ENCODE measurements at places on chromosomes 16 and 17.

- DNase-seq, result no peak
Measured at GRCh38 chr16:65991149-65991701, 375.3 kb upstream of the CDH5 start.

GRCh38 chr16:70565053-70565452 lies 41.4 kb downstream of the SF3B3 start:
- DNase-seq, result no peak

- peak; percentile 49 for DNase-seq
Measured at GRCh38 chr16:53892155-53892554, 188.2 kb downstream of the FTO start.

DNA sequence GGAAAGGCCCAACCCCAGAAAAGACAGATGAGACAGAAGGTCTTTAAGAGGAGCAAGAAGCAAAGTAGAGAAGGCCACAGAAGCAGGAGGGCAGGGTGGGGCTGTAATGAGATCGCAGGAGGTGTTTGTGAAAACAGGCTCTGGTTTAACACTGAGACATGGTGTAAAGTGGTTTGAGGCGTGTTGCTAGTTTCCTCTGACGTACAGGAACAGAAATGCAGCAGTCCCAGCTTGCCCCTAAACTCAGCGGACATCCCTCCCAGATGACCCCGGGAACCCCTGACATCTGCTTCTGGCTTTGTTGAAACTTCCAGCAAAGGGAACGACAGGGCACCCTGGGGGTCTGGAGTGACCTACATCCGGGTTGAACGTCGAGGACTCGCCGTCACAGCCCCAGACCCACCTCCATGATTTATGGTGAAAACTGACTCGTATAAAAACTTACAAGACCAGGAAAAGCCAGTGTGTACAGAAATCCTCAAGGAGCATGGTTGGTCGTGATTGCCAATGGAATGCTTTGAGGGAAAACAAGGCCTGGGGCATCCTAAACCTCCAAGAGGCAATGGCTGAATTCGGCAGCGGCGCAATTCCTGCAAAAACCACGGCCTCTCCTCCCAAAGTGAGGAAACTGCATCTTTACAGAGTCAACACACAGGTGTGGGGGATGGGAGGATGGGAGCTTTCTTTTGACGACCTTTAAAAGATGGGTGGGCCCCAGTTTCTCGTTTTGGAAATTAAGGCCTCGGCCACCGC lies 25.8 kb downstream of the LITAF start:
- no peak for DNase-seq
